Muscle of arm (tissue), 14 donors: ENCODE measurements at places on chromosomes 1 and 21.

DNA sequence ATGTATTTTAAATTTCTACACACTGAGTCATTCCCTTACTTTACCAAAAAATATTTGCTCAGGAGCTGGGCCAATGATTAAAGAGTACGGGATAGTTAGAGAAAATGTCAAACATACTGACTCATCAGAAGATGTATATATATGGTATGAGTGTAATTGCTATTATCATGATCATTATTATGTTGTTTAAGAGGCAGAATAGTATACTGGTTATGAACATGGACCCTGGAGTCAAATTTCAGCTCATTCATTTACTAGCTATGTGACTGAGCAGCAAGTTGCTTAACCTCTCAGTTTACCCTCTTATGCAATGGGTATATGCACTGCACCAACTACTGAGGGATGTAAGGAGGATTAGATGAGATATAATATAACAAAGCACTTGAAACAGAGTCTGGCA is 41.2 kb upstream of the USH2A start:
- DNase-seq, result no peak

DNA sequence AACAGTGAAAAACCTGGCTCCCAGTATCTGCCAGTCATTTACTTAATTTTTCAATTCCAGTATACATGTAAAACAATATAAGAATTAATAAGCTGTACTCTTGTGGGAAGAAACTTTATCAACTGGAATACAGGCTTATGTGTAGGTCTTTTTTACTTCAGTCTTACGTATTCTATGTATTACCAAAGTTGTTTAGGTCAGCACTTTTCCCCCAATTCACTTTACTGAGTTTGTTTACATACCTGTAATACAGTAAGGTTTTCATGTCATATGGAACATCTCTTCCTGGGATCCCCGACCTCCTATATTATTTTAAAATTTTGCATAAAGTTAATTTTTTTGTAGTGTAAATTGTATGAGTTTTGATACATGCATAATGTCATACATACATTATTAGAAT is 181.8 kb upstream of the OLFM3 start:
- DNase-seq, result no peak

DNA sequence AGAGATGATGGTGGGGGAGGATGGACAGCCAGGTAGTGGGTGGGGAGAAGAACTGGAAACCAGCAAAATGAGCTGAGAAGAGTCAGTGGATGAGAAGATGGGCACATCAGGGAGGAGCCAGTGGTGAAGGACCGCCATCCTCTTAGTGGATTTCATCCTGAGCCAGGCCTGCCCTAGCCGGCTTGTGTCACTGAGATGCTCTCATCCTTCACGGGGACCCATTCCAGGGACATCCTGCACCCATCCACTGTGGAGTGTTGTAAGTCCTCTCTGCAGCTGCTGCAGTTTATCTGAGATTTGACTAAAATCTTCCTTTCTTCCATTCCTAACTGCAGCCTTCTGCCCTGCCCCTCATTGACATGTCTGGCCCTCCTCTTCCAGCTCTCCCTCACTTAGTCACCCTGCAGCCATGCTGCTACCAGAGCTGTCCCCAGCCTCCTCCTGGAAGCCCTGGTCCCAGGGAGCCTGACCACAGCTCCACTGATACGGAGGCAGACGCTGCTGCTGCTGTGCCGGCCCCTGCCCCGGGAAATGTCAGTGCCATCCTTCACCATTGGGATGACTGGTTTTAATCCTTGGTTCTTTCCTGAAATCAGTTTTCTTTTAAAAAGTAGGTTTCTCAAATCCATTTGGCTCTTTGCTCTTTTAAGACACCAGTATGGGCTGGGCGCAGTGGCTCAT is 33.2 kb downstream of the STUM start:
- no peak for DNase-seq

DNA sequence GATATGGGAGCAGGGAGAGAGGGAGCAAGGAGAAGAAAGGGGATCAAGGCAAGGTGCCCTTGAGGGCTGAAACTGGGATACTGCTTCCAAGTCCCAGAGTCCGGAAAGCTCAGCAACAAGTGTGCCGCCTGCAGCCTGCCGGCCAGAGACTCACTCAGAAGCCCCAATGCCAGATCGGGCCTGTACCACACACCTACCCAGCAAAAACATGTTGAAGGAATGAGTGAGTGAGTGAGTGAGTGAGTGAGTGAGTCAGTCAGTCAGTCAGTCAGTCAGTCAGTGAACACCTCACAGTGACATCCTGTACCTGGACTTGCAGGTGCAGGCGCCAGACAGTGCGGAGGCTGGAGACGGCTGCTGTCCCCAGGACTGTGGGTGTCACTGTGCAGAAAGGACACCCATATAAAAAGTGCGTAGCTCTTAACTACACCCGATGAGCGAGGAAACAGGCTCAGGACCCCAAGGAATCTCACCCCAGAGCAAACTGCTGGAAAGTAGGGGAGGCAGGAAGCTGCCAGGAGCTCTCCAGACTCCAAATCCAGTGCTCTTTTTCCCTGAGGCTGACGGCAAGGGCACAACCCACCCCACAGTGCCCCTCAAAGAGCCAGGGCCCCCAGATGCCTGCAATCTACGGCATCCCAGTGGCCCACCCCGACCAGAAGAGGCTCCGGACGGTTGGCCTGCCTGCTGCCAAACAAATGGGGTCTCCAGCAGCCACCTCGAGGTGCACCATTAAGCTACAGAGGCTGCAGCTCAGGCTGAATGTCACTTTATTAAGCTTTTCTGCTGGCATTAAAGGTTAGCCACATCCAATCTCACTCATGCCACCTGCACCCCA is 261.7 kb downstream of the NPHP4 start:
- DNase-seq, result no peak

GRCh38 chr1:2085080-2085479 is 34.9 kb downstream of the PRKCZ start:
- no peak for DNase-seq

DNA sequence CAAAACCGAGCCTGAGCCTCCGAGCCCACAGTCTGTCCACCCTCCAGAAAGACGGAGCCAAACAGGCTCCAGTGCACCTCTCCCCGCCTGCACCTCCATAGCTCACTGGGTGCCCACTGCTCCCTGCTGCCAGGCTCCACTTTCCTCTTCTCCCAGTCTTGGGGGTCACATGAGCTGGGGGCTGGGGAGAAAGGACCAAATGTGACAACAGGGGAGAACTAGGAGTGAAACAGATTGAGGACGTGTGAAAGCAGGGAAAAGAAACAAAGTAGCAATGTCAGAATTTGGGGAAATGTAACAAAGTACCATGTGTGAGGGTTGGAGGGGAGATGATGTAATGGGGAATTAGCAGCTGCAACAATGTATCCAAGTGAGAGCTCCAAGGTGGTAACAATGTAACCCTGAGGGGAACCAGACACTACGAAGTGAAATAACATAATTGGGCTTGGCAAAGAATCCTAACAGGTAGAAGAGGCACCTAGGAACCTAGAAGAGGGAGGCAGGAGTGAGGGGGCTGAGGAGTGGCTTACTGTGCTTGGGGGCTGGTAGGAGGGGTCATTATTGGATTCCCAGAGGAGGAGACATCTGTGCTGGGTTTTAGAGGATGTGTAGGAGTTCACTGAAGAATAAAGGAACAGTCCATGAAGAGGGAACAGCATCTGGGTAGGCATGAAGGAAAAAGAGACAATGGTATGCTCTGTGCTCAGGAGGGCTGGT is 12.5 kb downstream of the SDC3 start:
- no peak for DNase-seq
